Amygdala (tissue), 56 donors: ENCODE measurements at places on chromosomes 1 and 21.

- peak; percentile 72 for DNase-seq
These were observed 172.6 kb downstream of the APP start for GRCh38 chr21:25997788-25998611.

GRCh38 chr1:197444755-197445154 is 176.7 kb downstream of the CRB1 start:
- no peak for DNase-seq

DNA sequence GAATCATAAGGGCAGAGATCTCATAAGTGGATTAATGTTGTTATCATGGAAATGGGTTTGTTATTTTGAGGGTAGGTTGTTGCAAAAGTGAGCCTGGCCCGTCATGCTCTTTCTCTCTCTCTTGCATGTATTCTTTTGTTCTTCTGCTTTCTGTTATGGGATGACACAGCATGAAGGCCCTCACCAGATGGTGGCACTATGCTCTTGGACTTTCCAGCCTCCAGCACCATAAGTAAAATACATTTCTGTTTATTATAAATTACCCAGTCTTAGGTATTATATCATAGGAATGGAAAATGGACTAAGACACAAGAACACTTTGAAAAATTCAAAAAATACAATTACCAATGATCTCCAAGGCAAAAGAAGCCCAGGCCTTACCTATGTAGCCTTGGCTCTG is 676.1 kb downstream of the PTPRU start:
- no peak for DNase-seq

DNA sequence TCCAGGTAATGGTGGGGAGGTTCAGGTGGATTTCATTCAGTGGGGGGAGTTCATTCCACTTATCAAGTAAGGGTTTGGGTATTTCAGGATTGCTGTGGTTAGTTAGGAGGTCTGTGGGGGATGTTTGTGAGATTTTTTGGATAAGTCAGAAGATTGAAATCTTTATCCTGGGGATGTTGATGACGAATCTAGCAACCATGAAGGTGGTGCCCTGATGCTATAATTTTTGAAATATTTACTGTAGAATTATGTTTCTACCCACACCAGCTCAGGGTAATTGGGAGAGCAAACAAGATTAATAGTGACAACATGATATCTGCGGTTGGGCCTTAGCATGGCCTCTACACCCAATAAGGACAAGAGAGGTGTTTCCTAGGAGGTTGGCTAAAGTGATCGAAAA is 28.3 kb downstream of the SUCO start:
- no peak for DNase-seq

DNA sequence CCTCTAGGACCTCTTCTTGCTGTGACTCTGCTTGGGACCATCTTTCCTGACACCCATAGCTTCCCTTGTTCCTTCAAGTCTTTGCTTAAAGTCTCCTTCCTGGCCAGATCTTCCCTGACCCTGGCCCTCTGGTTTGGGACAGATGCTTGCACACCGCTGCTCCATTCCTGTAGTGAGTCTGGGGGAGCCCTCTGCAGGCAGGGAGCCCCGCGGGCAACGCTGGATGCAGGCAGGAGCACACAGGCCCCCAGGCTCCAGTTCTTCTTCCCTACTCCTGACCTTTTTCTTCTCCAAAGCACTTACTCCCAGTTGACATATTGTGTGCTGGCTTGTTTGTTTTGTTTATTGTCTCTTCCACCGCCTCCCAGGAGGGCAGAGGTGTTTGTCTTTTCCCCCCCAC is 413.4 kb downstream of the CAMTA1 start:
- DNase-seq, result no peak

GRCh38 chr21:20802201-20802600 is 196.0 kb upstream of the NCAM2 start:
- DNase-seq, result no peak

GRCh38 chr1:5622412-5622811 is 369.8 kb downstream of the NPHP4 start:
- no peak for DNase-seq

- DNase-seq, result no peak
These were observed 19.9 kb upstream of the ERICH3 start for GRCh38 chr1:74693473-74693872.

DNA sequence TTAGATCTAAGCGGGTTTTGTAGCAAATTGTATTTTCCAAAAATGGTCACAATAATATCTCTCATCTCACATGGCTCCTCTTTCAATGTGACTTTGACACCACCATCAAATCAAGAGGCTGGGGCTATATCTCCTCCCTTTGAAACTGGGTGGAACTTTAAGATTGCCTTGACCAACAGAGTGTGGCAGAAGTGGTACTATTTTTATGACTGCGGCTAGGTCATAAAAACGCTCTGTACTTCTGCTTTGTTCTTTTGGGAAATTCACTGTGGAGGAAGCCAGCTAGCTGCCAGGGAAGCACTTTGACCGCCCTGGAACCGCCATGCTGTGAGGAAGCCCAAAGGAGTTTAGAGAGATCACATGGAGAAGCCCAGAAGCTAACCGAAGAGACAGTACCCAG is 50.7 kb upstream of the ACOT11 start:
- no peak for DNase-seq
